Activated naive CD8-positive, alpha-beta T cell treated with anti-CD3 and anti-CD28 coated beads for 36 hours (primary cell): ENCODE measurements at places on chromosomes 2 and 18.

- DNase-seq: peak; percentile 93
Measured at GRCh38 chr18:24014062-24014985, at the start of gene TTC39C. Gene TTC39C, plus strand, starts transcription at chr18:24014754. Its CDS starts 118 bp downstream, at chr18:24014872.

DNA sequence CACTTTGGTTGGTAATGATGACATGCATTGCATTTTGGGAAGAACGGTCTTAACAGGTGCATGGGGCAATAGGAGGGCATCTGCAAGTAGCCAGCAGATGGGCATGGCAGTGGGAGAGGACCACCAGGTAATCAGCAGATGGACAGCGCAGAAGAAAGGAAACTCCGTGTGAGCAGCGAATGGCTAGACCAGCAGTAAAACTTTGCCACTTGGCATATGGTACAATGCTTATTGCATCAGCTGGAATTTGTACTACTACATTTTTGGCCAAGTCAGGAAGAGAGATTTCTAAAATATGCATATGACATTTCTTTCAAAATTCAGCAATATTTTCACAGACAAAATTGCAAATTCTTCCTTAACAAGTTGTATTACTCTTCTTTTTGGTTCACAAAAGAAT is 768.5 kb downstream of the LRP1B start:
- DNase-seq: no peak

GRCh38 chr18:12839057-12839525 is 44.9 kb downstream of the PTPN2 start:
- DNase-seq: no peak

DNA sequence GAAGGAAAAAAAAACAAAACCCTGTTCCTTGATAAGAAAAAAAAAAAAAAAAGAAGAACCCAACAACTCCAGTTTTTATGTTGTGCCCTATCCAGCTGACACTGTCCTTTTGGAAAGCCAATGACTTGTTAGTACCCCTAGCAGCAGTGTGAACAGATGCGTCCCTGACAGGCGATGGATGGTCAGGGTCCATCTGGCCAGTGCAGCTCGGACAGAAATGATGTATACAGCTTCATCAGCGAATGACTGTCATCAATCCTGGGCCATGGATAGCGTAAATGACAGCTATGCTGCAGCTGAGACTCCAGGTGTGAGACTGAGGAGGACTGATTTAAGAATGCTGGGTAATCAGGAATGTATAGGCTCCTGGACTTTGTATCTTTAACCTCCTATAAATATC is 318.8 kb upstream of the FIGN start:
- no peak for DNase-seq

DNA sequence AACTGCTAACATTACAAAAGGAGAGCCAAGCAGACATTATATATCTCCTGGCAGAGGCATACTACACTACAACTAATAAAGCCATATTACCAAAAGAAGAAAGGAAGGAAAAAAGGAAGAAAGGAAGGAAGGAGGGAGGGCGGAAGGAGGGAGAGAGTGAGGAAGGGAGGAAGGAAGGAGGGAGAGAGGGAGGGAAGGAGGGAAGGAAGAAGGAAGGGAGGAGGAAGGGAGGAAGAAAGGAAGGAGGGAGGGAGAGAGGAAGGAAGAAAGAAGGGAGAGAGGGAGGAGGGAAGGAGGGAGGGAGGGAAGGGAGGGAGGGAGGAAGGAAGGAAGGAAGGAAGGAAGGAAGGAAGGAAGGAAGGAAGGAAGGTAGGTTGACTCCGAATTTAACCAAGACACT is 133.4 kb downstream of the PDE11A start:
- DNase-seq: no peak

- DNase-seq: no peak
Measured at GRCh38 chr2:64537991-64538390, 13.9 kb downstream of the AFTPH start.

DNA sequence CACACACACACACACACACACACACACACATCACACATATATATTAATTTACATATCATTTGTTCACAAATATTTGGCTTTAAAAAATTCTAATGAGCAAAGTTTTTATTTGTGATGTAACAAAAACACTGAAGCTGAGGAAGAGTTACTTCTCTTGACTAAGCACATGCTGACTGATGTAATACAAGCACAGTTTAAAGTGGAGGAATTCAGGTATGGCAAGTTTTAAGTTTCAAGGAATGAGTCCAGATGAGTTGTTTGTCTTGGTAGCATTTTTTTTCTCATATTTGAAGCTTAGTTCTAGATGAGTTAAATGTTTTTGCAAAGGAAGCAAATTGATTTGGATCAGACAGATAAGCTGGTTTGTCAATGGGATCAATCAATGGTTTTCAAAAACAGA is 20.2 kb upstream of the CALCRL start:
- no peak for DNase-seq

GRCh38 chr2:177593402-177593801 is 200.8 kb downstream of the AGPS start:
- no peak for DNase-seq

GRCh38 chr2:135974036-135974435 is 11.4 kb downstream of the DARS1 start:
- no peak for DNase-seq

- peak; percentile 55 for DNase-seq
Measured at GRCh38 chr2:238493880-238494572, 67.3 kb downstream of the ASB1 start.

- peak; percentile 30 for DNase-seq
Measured at GRCh38 chr2:70094978-70095719, 7.9 kb downstream of the PCBP1 start.

DNA sequence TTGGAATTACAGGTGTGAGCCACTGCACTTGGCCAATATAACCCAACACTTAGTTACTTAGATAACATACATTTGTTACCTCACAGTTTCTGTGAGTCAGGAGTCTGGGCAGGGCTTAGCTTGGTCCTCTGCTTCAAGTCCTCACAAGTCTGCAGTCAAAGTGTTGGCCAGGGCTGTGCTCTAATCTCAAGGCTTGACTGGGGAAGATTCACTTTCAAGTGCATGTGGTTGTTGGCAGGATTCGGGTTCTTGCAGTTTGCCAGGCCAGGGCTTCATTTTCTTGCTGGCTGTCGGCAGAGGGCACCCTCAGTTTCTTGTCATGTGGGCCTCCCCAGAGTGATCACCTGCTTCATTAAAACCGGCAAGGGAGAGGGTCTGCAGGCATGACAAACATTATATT is 103.7 kb downstream of the SLC4A3 start:
- DNase-seq: no peak

DNA sequence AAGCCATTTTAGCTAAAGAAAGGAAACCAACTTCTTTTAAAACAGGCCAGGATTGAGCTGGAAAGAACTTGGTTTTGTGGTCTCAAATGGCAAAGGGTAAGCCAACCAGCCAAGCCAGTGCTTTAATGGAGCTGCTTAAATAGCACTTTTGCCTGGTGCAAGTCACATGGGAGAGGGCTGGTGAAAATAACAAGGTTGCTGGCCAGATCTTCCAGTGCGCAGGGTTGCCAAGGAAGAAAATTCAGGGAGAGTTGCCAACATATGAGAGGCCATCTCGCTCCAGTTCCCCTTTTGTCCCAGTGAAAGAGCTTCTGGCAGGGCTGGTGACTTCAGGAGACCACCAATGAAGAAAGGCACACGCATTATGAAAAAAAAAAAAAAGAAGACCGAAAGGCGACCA is 57.3 kb downstream of the IRS1 start:
- DNase-seq: no peak

DNA sequence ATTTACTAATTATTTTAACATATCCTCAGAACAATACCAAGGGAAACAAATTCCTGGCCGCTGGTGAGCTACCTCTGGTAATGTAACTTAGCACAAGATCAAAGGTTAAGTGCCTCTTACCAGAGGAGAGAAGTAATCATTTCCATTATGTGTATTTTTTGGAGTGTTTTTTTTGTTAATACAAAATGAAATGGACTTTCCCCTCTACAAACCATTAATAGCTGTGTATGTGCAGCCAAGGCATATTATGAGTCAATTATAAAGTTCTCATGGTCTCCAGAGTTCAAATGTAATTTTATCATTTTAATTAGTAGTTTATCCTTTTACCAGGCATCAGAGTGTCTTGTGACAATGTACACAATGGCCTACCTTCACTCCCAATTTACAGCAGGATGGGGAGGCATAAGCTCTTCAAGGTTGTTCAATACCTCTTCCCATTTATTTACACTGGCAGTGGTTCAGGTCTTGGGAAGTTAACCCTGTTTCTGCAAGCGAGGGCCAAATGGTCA is 242.2 kb downstream of the TGIF1 start:
- no peak for DNase-seq

- DNase-seq: no peak
Measured at GRCh38 chr18:59788791-59789106, 91.5 kb upstream of the CCBE1 start.

- no peak for DNase-seq
Measured at GRCh38 chr2:108536911-108537310, 2.6 kb downstream of the LIMS1 start.

GRCh38 chr2:213420828-213421385 is 136.6 kb downstream of the SPAG16 start:
- no peak for DNase-seq

DNA sequence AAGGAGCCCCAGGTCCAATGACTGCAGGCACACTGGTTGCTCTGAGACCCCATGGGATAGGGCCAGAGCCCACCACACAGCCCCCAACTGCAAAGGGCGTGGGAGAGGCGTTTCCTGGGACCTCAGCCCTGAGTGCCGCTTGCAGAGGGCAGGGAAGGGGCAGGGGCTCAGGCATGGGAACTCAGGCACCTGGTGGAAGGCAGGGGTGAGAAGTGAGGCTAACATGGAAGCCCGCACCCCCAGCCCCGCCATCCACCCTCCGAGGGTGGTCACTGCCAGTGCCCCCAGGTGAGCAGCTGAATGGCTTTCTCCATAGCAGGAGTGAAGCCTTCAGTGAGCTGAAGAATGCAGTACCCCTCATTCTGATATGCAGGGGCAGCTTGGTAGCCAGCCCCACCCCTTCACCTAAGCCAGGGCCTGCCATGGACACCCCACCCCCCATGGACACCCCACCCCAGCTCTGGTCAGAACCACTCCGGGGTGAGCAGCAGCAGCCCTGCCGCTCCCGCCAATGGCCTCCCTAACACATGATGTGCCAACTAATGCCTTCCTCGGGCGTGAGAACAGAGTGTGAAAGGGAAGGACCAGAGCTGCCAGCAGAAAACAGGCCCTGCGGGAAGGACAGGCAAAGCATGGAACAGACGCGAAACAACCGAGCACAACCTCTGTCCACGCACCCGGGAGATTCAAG is 6.6 kb downstream of the KIF1A start:
- no peak for DNase-seq

DNA sequence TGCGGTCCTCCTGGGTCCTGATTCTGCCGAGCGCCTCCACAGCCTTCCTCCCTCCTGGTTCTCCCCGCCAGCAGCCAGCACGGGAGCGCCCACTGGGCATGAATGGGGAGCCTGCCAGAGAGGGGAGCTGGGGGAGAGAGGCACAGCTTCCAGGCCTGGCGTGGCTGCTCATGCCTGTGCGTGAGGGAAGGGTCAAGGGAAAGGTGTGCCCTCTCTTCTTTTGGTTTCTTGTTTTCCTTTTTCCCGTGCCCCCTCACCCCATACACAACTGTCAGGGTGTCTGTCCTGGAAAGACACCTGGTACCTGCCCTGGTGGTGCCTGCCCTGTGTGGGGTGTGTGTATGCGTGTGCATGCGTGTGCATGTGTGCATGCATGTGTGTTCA is 4.7 kb upstream of the NEURL3 start:
- DNase-seq: no peak

DNA sequence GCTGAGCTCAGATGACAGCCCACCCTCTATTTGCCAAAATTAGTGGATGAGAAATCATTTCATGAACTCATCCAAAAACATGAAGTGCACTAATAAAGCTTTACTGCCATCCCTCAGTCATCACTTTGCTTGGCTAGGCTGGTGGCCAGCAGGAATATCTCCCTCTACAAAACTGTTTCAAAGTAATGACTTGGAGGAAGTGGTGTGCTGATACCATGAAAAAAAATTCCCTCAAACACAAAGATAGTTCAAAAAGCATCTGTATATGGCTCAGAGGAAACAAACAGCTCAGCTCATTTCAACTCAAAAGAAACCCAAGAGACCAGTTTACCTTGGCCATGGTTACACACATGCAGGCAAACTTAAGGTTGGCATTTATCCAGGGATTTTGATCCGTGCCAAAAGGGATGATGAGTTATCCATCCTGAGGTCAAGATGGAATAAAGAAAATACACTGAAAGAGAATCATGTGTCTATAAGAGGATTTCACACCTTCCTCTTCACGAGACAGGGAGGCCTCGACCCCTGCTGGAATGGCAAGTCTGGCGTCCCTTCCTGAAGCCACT is 18.4 kb upstream of the WIPF1 start:
- DNase-seq: no peak

- DNase-seq: no peak
Measured at GRCh38 chr18:7457262-7457661, 109.9 kb upstream of the PTPRM start.

GRCh38 chr2:219578811-219579613 is 6.9 kb downstream of the INHA start:
- DNase-seq: no peak

GRCh38 chr2:20486571-20486970 is 39.7 kb downstream of the RHOB start:
- no peak for DNase-seq

DNA sequence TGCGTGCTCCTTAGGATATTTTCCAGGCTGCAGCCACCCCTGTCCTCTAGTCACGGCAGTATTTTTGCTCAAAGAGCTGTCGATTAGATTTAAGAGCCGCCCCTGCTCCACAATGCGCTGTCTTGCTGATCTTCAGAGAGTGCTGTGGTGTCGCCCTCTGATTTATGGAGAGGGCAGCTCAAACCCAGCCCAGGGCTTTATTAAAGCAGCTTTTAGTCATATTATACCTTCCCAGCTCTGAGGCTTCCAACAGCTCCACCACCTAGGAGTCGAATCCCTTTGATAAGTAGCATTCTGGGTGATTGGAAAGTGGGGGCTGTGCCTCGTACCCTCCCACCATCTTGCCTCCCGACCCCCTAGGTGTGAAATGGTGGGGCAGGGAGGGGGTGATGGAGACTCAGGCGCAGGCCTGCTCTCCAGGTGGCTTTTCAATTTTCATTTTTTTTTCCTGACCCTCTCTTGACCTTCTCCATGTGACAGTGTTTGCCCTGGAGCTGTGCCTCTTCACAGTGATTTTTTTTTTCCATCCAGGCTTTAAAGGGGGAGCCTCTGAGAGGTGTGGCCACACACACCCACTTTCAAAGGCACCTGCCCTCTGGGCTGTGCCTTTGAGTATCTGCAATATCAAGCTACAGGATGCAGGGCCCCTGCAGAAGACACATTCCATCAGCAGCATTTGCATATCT is 53.1 kb upstream of the NRP2 start:
- DNase-seq: no peak

DNA sequence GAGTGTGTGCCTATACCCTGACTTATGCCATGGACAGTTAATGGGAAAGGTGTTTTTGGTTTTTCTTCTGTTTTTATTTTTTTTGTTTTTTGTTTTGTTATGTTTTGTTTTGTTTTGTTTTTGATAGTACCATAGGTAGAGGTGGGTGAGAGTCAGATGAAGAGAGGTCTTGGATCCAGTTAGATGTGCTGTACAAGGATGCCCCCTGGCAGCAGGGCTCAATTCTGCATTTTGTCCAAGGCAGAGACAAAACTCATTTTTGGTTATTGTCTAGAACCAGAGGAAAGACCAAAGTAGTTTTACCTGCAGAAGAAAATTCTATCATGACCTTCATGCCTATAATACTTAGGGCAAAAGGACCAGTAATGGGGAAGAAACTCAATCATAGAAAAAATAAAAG is 48.5 kb downstream of the SLC5A7 start:
- DNase-seq: no peak
